ENCODE measurements at places on chromosomes 1 and 21.

DNA sequence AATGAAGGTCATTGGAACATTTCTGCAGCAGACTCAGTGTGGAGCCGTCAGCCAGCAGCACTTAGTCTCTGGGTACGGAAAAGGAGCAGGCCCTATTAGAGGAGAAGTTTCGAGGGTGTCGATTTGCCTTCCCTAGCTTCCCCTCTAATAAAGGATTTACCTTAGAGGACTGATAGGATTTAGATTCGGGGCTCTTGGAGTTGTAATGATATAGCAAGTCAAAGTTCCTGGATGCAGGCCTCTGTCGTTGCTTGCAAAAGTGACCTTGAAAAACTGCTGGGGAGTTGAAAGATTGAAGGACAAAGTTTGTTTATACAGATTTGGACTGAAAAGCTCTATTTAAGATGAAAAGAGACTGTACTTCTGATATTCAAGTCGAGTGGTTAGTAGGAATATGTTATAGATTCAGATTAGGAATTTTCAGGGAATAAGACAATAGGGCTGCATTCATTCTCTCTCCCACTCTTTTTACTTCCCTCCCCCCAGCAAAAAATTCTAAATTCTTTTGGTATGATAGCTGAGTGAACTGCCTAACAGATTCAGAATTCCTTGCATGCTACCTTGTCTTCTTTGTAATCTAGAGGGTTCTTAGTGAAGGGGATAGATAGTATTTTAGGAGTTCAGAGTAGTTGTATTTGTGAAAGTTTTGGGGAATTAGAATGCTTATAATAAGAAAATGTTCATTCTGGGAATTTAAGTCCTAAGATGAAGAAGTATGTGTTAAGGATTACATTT is 19.2 kb downstream of the NFYC start:
- DNase-seq = no peak

- DNase-seq = no peak
Measured at GRCh38 chr21:38491536-38491935, 6.7 kb downstream of the ERG start.

- DNase-seq = no peak
Measured at GRCh38 chr21:34609933-34610549, 4.9 kb downstream of the RCAN1 start.

DNA sequence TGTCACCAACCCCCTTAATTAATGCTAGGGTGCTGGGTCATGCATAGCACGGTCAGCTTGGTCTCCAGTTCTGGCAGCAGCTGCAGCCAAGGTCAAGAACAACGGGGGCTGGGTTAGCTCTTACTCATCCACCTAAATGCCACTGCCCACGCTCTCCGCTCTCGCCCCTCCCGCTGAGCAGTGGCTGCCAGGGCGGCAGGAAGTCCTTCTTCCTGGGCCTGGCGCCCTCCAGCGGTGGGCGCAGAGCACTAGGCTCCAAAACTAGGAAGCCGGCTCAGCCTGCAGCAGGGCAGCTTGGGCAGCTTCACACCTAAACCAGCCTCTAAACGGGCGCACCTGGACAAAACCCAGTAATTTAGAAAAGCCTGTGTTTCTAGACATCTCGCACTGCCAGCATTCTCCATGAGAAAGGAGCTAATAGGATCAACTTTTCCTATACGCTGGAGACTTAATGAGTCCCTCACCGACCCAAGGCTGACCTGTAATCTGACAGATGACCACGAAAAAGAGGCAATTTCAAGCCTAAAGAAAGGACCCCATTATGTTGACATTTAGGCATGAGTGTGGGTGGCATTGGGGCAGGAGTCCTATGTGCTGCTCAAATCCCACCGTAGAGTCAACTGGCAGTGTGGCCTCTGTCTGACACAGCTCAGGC is 78.4 kb upstream of the LRRN2 start:
- peak; percentile 83 for DNase-seq

DNA sequence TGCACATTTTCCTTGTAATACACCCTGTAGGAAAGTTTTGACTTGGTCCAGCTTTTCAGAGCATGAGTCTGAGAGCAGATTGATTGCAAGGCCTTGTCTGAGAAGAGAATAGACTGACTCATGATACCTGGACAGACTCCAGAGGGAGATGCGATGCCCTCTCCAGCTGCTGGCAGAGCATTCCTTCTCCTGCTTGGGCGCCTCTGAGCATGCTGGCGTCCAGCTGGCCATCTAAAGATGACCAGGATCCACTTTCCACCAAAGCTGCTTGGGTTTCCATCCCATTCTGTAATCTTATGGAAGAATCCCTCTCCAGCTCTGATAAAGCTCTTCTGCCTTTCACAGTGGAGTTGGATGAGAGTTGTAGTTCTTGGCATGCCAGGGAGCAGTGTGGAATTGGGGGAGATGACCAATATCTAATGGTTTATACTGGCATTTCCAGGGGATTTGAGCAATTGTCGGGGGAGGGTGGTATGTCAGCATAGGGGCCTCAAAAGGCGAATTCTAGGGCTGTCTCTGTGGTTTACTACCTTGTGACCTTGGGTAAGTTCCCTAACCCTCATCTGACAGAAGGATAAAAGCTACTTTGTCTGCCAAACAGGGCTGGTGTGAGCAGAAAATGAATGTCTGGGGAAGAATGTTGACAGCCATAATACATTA is 19.5 kb downstream of the SZRD1 start:
- DNase-seq = no peak

DNA sequence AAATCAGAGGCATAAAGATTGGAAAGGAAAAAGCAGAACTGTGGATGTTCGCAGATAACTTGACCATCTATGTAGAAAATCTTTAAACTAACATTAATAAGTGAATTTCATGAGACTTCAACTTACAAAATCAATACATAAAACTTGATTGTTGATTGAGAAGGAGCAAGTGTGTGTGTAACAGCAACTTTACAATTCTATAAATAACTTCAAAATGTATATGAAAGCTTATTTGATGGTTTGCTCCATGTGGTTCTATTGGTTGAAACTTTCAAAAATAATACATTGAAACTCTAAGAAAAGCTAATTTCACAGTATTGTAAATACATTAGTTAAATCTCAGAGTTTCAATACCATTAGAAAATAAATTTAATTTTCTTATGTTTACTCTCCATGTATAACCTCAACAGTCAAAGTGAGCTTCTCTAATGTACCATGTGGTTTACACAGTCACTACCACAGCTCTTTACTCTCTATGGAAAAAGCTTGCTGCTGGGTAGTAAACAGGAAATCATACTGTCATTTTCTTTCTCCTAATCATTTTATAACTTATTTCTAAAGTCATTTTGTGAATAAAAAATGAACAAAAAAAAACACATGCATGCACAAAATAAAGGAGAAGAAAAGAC is 12.0 kb downstream of the AKT3 start:
- DNase-seq = no peak

DNA sequence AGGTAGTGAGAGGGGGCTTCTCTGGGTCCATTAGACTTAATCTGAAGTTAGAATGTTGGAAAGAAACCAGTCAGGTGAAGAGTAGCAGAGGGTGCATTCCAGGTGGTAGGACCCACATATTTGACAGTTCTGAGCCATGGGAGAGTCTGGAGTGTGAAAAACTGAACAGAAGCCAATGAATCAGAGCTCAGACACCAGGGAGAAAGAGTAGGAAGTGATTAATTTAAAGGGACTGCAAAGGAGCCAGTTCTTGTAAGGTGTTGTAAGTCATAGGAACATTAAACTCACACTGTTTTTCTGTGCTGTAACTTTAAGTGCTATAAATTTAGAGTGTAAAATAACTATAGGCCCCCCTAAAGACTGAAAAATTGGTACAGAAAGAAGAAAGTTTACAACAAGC is 5.9 kb upstream of the DHX9 start:
- no peak for DNase-seq

DNA sequence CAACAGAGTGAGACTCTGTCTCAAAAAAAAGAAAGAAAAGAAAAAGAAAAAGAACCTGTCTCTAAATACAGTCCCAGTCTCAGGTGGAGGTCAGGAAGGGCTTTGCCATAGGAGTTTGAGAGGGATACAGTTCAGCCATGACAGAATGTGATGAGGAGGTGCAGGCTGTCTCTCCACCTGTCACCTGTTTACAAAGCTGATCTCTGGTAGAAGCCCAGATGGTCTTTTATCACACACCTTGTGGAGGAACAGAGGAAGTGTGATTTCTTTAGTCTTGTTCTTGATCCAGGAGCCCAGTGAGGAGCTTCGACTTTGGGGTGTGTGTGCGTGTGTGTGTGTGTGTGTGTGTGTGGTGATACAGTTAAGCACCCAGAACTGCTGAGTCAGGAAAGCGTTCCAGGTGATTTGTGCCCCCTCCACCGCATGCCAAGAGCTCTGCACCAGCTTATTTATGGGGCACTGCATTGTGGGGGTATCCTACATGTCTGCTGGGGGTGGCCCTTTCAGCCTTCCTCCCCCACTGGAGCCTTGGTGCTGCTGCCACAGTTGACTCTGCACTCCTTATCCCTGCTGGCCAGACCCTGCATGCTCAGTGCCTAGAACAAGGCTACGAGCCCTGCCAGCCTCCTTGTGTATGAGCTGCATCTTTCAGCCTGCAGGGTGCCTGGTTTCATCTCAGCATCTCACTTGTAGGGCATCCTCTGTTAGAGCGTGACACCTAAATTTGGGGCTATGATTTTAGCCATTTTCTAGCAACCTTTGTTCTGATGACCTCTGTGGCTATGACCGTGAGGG is 19.3 kb downstream of the DOP1B start:
- peak; percentile 33 for DNase-seq

DNA sequence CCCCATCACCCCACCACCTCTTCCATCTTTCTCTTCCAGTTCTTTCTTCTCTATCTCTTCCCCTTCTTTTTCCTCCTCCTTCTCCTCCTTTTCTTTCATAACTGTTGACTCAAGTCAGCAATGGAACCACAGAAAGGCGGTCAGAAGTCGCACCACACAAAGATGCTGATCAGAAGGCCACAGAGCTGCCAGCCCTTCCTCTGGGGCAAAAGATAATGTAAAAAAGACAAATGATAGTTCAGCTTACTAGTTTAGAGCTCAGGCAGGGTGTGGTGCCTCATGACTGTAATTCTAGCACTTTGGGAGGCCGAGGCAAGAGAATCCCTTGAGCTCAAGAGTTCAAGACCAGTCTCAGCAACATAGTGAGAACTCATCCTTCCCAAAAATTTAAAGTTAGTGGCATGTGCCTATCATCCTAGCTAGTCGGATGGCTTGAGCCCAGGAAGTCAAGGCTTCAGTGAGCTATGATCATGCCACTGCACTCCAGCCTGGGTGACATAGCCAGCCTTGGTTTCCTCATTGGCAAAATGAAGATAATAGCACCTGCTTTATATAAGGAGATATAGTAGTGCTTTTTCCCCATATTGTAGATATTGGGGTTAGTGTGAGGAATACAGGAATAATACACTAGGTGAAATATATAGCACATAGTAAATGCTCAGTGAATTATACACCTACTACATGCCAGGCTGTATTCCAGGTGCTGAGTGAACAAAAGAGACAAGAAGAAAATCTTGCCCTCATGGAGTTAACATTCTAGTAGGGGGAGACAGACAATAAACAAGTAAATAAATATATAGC is 12.5 kb upstream of the IGSF3 start:
- DNase-seq = no peak

GRCh38 chr1:35030756-35031446 is 844 bp downstream of the ZMYM6 start:
- peak; percentile 45 for DNase-seq

- DNase-seq = no peak
Measured at GRCh38 chr1:89167590-89168230, 8.1 kb downstream of the GBP7 start.

GRCh38 chr1:47594627-47595026 is 156.8 kb downstream of the FOXD2 start:
- DNase-seq = no peak

DNA sequence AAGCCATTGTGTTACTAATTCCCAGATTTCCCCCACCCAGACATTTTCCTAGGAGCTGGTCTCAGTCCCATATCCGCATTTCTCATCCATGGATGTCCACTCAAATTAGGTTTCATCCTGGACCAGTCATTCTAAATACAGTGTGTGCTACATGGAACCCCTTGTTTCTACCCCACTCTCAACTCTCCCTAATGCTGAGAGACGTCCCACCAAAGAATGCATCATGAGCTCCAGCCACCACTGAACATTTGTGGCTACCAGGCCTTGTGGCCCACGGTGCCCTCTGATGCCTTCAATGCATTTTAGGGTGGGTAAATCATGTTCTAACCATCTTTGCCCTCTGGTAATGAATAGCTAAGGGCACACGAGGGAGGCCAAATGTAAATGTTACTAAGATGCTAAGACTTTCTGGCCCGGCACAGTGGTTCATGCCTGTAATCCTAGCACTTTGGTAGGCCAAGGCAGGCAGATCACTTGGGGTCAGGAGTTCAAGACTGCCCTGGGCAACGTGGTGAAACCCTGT is 13.3 kb upstream of the RAB42 start:
- no peak for DNase-seq

DNA sequence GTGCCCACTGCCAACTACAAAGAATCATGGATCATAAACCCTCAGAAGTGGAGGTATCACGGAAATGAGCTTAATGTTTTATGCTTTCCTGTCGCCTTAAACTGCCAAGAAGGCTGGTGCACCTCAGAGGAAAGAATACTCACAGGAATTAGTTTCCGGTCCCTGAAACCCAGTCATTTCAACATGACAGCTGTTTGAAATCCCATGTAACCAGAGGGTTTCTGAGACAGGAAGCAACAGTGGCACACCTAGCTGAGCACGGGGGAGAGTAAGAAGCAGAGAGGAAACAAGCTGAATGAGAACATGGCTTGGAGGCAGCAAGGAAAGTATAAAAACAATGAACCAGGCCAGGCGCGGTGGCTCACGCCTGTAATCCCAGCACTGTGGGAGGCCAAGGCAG is 3.9 kb downstream of the JAK1 start:
- DNase-seq = peak; percentile 65

DNA sequence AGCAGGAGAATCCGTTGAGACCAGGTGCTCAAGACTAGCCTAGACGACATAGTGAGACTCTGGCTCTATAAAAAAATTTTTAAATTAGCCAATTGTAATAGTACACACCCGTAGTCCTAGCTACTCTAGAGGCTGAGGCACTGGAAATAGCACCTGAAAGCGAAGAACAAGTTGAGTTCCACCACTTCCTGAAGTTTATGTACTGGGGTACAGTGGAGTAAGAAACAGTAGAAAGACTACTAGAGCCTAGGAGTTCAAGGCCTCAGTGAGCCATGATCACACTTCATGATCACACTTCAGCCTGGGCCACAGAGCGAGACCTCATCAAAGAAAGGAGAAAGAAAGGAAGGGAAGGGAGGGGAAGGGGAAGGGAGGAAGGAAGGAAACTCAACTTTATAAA is 19.8 kb downstream of the RSBN1 start:
- DNase-seq = no peak

DNA sequence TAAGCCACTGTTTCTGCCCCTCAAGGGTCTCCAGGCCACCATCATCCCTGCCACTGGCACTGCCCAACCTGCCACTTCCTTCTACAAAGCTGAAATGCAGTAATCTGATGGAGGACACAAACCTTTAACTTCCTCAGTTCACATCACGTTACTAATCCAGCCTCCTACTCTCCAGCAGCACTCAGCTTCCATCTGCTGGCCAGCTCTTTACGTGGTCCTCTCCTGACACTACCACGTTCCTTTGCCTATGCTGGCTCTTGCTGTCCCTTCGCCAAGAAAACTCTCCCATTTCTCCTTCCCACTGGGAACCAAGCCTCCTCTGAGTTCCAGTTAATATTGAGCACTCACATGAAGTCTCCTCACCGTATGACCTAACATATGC is 124.0 kb downstream of the EDEM3 start:
- no peak for DNase-seq

GRCh38 chr1:48493041-48493440 is 21.0 kb upstream of the SPATA6 start:
- no peak for DNase-seq

GRCh38 chr1:71074681-71075080 is 6.2 kb downstream of the ZRANB2 start:
- DNase-seq = no peak

GRCh38 chr21:31985398-31985797 is 112.6 kb downstream of the HUNK start:
- no peak for DNase-seq
